NB4 (cell line): ENCODE measurements at places on chromosomes 2 and 18.

DNA sequence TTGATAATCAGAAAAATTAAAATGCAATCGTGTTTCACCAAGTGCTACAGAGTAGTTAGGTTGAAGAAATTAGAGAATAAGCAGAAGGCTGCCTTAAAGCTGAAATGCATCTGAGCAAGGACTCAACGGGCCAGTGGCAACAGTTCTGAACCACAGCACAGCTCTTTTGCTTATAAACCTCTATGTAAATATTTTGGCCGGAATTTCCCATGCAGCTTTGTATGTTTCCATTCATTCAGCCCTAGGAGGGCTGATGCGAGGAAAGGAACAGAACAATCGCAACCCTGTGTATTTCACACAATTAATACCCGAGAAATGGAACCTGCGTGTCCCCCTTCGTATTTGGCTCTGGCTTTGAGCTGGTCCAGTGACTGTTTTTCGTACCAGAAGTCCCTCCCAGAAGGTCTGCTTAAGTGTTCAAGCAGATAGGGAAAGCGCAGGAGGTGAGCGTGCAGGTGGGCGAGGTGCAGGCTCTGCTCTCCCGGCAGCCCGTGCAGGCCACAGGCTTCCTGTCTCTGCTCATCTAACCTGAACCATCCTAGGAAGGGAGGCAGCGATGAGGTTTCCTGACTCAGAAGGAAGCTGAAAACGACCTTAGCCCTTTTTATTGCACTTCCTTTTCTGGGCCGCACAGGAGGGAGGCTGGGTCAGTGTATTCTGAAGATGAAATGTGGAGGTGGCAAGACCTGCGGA is 67.3 kb downstream of the ASB1 start:
- peak; percentile 38 for DNase-seq

DNA sequence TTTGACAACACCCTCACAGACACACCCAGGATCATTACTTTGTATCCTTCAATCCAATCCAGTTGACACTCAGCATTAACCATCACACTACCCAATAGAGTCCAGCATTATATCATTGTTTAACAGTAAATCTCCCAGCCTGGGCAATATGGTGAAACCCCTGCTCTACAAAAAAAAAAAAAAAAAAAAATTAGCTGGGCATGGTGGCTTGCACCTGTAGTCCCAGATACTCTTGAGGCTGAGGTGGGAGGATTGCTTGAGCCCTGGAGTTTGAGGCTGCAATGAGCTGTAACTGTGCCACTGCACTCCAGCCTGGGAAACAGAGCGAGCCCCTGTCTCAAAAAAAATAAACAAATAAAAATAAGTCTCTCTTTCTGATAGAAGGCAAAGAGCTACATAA is 304.0 kb downstream of the STK39 start:
- DNase-seq: no peak

DNA sequence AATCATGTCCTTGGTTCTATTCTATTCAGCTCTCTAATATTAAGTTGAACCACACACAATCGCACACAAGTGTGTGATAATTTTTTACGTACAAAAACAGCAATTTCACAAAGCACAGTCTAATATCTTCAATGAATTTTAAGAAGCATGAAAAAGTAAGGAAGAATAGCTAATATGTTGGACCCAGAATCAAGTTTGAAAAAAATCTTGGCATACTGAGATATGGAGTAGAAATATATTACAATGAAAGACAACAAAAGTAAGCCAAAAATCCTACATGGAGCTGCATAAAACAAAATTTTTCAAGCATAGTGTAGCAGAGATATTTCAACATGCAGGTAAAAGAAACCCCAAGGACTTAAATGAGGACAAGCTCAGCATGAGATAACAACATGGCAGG is 219.1 kb upstream of the RND3 start:
- DNase-seq: no peak

DNA sequence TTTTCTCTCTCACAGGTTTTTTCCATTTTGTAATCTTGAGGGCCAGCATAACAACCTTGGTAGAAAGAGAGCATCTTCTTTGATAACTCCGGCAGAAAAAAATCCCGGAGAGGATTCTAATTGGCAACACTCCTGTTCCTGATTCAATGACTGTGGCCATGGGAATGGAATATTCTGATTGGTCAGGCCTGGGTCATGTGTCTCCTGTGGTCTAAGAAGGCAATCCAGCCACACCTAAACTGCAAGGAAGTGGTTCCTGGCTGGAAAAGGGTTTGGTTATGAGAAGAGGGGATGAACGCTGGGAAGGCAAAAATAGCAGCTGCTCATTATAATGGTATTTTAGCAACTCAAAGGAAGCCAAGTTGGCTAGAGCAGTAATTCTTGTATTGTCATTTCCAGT is 24.8 kb upstream of the ZNF638 start:
- no peak for DNase-seq

GRCh38 chr18:5073026-5073944 is 123.8 kb downstream of the AKAIN1 start:
- DNase-seq: peak; percentile 58

DNA sequence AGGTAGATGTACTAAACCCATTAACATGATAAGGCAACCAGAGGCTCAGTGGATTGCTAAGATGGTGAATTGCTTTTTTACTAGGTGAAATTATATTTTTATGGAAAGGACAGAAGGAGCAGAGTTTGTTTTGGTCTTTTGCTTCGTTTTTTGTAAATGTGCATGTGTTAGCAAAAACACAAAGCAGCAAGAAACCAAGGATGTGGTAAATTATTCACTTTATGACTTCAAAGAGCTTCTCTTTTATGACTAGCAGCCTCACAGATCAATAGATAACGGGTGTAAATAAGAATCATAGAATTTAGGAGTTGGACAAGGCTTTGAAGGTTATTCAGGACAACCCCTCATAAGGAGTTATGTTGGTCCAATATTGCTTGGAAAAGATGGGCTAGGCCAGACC is 615.0 kb downstream of the DPP10 start:
- no peak for DNase-seq

DNA sequence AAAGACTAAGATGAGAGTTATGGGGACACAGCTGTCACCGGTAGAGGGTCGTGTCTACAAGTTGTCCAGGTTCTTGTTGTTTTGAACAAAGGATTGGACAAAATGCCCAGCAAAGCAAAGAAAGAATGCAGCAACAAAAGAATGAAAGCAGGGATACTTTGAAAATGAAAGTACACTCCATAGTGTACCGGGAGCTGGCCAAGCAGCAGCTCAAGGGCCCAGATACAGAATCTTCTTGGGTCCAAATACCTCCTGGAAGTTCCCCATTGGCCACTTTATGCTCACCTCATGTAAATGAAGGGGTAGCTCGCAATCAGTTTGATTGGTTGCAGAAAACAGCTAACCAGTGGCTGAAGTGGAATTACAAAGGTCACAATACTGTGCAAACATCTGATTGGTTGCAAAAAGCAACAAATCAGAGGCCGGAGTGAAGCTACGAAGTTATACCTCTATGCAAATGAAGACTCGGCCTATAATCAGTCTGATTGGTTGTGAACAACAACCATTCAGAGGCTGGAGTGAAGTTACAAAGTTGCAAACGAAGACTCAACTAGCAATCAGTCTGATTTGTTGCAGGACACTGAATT is 474.9 kb upstream of the TMEFF2 start:
- no peak for DNase-seq

GRCh38 chr18:41226186-41226585 is 728.8 kb upstream of the PIK3C3 start:
- no peak for DNase-seq

DNA sequence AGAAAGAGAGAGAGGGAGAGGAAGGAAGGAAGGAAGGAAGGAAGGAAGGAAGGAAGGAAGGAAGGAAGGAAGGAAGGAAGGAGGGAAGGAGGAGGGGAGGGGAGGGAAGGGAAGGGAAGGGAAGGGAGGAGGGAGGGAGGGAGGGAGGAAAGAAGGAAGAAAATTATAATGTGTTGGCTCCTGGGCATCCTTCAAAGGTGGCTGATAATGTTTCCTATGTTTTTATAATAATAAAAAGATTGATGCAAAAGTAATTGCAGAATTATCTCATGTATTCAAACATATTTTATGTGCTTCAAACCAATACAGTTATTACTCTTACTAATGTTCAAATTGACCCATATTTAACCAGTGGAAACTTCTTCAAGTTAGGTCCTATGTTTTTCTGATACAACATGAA is 260.9 kb downstream of the LNPK start:
- DNase-seq: no peak

DNA sequence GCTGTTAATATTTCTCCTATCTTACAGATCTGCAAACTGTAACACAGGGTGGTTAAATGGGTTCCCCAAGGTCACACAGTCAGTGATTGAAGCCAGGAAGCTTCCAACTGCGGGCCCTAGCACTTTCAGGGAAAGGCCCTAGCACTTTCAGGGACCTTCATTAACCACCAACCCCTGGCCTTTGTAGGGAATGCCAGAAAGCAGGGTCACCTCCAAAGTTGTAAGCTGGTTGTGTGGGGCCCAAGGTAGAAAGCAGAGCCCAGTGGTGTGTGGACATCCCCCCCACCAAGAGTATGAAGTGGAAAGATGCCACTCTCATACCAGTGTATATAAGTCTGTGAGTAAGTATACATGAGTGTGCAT is 4.4 kb downstream of the DLX2 start:
- no peak for DNase-seq

DNA sequence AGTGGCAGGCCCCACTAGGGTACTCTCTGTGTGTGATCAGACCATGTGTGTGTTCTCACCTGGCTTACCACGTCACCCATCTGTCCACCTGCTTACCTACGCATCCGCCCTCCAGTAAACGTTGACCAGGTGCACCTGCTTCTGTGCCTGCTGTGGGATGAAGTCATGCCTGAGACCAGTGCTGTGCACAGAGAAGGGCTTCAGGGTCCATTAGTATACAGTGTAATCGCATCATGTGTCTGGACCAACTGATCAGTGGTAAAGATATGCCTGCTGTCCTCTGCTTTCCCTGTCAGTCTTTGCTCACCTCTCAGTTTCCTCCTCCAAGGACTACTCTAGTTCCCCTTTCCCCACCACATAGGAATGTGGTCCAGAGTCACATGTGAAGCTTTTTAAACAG is 109.3 kb downstream of the FHOD3 start:
- no peak for DNase-seq

GRCh38 chr2:60313470-60314172 is 239.8 kb downstream of the BCL11A start:
- no peak for DNase-seq

DNA sequence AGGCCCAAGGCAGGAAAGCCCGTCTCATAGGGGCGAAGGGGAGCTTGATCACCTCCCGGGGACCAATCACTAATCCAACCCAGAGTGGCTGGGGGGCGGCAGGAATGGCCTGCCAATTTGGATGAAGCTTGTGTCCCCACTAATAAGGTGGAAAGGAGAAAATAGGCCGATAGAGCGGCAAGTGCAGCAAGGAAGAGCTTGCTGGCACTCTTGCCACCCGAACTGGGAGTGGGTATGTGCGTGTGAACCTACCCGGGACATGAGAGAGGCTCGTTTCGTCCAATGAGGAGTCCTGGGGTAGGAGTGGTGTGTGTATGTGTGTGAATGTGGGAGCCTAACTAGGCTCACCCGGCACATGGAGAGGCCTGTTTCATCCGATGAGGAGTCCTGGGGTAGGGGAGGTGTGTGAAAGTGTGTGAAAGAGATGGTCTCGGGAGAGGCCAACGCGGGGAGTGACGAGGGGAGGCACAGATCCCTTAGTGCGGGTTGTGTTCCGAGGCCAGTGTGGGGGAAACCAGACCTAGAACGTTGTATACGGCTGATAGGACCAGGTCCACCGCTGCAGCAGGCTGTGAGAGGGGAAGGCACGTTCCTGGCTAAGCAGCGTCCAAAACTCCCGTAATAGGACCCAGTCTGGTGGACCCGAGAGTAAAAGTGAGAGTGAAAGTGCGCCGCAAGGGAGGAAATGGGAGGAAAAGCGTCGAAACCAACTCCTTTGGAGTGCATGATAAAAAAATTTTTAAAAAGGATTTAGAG is 47.1 kb upstream of the SELENOI start:
- DNase-seq: no peak

- no peak for DNase-seq
These were observed 32.1 kb downstream of the ME2 start for GRCh38 chr18:50911006-50911405.

DNA sequence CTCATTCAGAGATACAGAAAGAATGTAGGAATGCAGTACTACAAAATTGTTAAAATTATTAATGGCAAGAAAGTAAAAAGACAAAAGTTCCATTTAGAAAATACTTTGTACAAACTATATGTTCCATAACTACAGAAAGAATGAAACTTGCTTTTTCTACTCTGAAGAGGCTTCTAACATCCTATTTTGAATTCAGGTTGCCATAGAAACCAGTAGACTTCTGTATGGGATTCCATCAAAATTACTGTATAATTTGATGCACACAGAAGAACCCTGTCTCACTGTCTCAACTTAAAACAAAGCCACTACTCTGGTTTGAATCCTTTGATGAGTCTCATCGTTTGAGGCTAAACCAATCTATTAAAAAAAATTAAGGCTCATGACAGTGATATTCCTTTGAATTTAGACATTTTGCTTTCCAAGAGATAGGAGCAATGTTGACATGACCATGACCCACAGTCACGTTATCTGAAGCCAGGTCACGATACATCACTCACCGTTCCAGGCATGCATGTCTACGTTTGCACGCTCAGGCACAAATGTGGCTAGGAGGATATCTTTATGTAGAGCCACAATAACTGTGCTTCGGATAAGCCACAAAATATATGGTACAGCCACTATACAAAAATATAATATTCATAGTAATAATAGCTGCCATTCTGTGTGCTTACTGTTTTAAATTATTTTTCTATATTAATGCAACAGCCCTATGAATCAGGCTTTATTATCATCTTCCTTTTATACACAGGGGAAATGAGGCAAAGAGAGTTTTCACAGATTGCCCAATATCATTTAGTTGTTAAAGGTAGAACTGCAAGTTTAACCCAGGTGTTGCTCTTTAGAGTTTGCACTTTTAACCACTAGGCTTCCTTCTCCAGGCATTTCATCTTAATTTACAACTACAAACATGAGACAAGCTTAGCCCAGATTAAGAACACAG is 82.4 kb downstream of the CACNB4 start:
- no peak for DNase-seq

GRCh38 chr18:47777626-47778025 is 152.8 kb downstream of the SMAD2 start:
- no peak for DNase-seq

DNA sequence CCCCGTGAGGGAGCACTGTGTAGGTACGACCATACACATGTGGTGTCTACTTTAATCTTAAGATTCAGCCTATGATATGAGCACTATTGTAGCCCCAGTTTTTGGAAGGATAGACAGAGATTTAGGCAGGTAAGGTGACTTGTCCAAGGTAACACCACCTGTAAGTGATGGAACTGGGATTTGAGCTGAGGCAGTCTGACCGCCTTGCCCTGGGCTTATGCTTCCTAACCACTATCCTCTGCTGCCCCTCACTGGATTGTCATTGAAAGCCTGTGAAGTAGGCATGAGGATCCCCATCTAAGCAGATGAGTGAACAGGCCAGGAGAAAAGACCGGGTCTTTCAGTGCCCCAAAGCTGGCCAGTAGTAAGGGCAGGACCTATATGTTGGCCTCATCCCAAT is 343.8 kb downstream of the CYRIA start:
- peak; percentile 17 for DNase-seq

DNA sequence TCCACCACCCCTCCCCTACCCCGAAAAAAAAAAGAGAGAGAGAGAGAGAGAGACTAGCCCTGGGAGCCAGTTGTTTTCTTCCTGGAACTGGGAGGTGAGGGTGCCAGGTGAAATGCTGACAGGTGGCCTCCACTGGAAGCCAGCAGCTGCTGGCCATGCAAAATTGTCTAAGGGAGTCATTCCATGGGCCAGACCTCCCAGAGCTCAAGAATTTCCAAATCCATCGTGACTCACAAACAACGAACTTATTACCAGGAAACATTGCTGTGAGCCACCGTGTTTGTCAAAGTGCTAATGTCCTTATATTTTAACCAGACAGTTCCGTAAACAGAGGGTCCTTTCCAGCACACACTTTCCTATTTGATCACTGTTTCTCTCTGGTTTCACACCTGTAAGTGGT is 68.5 kb upstream of the PID1 start:
- no peak for DNase-seq
